ENCODE measurements at places on chromosomes 5 and 9.
A peak's percentile ranks its signal among the peaks of the same experiment; 100 is the strongest.

DNA sequence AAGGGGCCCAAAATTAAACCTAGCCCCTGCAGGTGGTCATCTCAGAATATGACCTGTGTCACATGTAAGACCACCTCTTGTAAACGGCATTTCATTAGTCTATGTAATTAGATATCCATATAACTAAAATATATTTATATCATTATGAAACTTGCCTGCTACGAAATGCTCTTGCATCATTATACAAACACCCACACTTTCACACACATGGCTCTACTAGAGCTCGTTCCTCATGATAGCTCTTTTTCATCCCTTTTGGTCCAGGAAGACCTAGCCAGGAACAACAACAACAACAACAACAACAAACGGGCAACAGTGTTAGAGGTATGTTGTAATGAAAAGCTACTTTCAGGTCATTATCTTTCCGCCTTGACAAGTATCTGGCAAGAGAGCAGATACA, 58.6 kb downstream of the LHFPL2 start:
- DNase-seq, result no peak

DNA sequence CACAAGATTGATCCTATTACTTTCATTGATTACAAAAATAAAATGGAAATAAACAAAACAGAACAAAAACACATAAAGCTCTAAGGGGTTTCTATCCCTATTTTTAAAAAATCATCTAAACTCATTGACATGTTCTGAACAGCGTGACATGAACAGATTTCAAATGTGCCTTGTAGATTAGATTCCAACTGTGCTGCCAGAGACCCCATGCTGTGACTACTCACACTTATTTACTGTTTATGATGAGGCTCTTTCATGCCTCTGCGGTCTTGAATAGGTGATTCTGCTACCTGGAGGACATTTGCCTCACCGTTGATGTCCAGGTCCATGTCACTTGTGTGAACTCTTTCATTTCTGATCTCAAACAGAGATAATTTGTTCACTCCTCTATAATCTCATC, 990.2 kb downstream of the CDH12 start:
- DNase-seq, result no peak

DNA sequence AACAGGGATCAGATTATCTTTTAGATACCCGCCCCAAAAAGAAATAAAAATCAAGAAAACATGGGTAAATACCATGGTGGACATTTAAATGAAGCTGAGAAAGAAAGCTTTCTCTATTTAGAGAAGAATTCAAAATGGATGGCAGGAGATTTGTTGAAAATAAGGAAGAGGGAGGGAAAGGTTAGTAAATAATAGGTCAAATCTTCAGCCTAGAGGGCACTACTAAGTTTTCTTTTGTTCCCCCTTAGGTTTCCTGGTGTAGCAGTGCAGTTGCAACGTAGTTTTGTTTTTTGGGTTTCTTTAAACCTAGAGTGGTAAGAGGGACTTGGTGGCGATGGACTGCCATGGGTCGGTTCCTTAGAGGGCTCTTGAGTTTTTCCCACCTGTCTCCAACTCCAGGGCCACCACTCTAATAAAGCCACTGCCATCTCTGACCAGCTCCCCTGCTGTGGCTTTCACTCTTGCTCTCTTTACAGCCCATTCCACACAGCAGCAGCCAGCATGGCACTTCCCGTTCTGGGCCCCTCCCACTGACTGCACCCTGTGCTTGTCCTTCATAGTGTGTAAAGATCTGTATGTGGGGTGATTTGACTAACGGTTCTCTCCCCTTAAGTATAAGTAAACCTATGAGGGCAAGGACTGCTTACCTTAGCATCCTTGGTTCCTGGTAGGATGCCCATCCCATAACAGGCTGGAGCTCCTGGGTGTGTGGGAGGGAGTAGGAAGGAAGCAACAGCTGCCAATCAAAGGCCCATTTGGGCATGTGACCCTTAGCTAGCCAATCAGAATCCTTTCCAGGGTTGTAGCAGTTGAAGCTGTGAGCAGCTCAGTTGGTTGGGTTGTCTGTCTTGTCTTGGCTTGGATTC, 118.3 kb downstream of the SLC1A3 start:
- peak; percentile 37 for DNase-seq

DNA sequence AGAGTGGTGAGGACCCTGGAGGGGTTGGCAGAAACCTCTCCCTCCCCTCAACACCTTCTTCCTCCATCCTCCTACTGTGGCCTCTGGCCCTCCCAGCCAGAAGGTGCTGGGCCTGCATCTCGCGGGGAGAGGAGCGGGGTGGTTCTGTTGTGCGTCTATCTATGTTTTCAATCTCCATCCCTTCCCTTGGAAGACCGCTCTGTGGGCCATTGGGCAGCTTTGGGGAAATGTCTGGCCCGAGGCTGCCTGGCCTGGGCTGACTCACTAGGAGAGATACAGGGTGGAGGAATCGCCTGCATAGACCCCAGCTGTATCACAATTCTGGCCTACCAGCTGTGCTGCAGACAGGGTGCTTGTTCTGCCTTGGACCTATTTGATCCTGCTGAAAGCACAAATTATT, 48.4 kb upstream of the DAB2IP start:
- DNase-seq, result no peak

DNA sequence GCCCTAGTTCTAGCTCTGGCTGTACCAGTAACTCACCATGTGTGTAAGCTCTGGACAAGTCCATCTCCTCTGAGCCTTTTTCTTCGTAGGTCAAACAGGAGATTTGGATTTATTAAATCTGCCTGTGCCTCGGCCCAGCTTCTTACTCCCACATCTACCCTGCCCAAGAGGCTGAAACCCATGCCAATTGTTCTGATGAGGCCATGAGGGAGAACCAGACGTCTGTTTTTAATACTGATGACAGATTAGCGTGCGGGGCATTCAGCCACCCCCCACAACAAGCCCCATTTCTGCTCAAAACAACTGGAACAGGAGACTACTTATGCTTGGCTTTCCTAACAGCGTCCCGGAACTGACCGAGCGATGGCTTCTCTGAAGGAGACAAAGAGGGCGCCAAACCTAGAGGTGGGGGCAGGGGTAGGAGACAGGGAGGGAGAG, 81.2 kb upstream of the TRIM32 start:
- DNase-seq, result no peak

DNA sequence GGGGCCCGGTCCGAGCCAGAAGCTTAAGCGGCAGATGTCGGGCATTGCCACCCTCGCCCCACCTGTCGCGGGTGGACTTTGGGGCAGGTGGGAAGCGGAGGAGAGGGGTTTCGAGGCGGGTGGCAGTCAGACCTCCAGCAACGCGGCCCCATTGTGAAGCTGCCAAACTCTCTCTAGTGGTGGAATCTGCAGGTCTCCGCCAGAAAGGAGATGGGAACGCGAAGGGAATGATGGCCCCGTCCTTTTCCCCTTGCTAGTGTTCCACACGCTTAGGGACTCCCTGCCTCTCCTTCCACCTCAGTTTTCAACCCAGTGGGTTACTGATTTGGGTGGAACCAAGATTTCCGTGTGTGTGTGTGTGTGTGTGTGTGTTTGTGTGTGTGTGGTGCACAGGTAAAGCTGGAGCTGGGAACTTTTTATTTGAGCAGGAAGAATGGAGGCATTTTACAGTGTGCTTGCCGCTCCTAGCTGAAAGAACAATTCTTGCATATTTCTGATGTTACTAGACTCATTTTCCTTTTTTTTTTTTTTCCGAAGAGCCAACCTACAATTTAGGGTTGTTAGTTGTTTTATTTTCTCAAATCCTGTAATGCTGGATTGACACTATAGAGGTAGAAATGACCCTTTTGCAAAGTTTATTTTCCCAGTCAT, 1.3 kb downstream of the MACIR start:
- no peak for DNase-seq

DNA sequence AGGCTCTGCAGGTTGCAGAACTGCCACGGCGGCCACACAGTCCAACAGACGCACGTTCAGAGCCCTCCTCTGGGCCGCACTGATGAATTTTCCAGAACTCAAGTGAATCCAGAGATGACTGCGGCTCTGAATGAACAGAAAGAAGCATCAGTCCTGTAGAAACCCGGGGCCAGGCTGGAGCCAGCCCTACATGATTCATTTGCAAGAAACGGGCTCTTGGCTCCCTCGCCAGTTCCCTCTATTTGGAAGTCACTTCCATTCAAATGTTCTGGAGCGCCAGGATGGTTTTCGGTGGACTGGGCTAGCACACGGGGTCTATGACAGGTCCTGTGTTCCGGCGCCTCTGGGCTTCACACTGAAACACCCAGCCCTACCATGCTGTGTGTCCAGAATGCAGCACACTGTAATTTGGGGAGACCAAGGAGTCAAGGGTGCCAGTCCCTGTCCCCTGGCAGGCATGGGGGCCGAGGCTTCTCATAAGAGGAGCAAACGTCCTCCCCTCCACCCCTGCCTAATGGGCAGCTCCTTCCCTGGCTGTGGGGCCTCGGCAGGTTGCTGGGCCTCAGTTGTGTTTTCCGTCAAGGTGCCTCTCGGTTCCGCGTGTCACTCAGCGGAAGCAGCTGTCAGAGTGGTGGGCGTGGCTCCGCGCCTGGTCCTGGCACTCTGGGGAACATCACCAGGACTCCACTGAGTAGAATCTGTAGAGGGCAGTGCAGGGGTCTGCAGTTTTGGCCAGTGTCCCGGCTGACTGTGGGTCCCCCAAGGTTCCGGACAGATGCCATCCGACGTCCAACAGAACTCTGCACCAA, 18.1 kb upstream of the COL5A1 start:
- no peak for DNase-seq

DNA sequence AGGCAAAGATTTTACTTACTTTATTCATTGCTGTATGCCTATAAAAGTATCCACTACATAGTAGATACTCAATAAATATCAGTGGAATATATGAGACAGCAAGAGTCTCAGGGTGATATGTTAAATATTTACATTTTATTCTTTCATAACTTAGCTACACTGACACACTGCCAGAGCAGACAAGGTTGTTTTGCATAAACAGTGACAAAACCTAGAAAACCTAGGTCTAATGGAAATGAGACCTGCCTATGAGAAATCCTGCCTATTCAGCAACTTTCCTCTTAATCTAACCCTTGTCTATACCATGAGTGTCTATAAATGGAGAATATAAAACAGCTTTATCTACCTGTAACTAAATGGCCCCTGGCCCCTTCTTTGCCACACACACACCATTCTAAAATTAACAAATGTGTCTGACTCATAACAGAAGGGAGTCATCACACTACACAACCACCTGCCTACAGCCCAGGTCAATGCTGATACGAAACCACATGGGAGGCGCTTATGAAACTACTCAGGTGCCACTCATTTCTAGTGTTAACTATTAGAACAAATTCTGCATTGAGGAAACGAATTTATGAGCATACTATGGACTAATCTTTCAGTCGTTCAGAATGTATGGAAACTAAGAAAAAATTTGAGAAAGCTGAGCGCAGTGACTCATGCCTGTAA, 60.3 kb downstream of the UBAP2 start:
- DNase-seq, result no peak

GRCh38 chr9:81605170-81605670, 84.1 kb downstream of the TLE1 start:
- DNase-seq, result no peak

DNA sequence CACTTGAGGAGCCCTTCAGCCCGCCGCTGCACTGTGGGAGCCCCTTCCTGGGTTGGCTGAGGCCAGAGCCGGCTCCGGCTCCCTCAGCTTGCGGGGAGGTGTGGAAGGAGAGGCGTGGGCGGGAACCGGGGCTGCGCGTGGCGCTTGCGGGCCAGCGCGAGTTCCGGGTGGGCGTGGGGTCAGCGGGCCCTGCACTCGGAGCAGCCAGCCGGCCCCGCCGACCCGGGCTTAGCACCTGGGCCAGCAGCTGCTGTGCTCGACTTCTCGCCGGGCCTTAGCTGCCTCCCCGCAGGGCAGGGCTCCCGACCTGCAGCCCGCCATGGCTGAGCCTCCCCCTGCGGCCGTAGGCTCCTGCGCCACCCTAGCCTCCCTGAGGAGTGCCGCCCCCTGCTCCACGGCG, 6.2 kb upstream of the SHB start:
- DNase-seq, result no peak

GRCh38 chr5:112614285-112614684, 123.4 kb upstream of the APC start:
- no peak for DNase-seq

- DNase-seq, result no peak
Measured at GRCh38 chr5:17769277-17769676, 135.0 kb downstream of the TAF11L14 start.

DNA sequence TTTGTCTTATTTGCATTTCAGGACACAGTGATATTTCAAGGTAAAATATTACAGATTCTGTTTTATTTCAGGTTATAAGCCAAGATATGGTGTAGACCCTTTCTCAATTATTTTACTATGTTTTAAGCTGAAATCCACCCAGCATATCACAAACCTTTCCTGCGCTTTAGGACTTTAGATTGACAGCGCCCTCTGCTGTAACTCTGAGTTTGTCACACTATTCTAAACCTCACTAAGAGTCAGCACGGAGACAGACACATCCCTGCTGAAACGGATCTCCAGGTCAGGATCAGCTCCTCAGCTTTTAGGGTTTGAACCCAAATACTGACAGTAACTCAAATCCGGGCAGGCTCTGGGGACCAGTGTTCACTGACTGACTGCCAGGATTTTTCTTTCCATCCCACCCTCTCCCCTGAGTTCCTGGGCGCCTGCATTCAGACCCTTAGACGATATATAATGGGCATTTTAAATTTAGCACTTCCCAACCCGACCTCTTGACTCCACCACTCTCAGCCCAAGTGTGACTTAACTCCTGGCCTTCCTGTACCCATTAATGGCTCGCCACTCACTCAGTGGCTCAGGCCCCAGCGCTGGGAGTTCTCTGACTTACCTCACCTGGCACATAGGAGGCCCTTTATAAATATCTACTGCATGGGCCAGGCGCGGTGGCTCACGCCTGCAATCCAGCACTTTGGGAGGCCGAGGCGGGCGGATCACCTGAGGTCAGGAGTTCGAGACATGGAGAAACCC, 33.5 kb downstream of the TLX3 start:
- DNase-seq, result no peak

DNA sequence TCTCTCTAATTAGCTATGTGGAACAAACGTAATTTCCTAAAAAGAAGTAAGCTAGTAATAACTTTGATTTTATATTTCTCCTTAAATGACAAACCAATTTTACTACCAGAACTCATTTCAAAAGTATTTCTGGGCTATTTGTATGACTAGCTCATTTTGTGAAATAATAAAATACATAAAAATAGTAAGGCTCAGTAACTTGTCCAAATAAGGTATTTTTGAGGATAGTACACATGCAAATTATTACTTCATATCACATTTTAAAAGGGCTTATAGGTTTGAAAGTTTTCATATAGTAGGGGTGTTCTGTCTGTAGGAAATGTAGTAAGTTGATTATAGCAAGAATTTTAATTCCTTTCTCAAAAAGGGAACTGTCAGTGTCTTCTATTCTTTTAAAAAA, 26.5 kb downstream of the C9orf85 start:
- DNase-seq, result no peak

- no peak for DNase-seq
Measured at GRCh38 chr9:75184471-75184870, 96.2 kb downstream of the OSTF1 start.

GRCh38 chr9:93305497-93306020, 121.6 kb downstream of the WNK2 start:
- DNase-seq, result no peak

DNA sequence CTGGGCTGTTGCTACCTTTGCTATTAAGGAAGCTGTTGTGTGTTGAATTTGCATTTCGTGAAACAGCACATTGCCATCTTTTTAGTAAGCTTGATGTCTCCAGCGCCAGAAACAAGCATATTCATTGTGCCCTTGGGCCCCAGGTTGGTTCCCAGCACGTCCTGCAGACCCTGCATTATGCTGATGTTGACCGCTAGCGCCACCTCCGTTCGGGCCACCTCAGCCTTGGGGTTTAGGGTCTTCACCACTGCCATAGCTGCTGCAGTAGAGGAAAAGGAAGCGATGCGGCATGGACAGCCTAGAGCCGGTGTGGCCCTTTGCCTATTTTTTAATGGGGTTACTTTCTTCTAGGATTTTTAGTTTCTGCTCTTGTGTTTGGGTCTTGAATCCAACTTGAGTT, 23.8 kb upstream of the OTULIN start:
- no peak for DNase-seq

Data from activated T-helper 2 cell treated with anti-CD3 and anti-CD28 coated beads, Interferon-gamma antibody, Interleukin-2, Interleukin-4, amounts not matched to agents 10 μg/mL and 5 μg/mL and 100 μg/mL, durations not matched to agents 14 hours and 24 hours and 36 hours (primary cell).